ENCODE measurements at places on chromosomes 1 and 21. TPM values are rescaled to one million over a fixed set of nuclear protein-coding genes. Genes with fewer than 3 reads are reported as not detected.

The LCE6A gene
- total RNA-seq: not detected

The FMO4 gene
- total RNA-seq: 14.6 TPM

The CELA3B gene
- total RNA-seq: 3.5 TPM

The KIF2C gene
- total RNA-seq: 2.7 TPM

The GJA8 gene
- not detected for total RNA-seq

The AK5 gene
- total RNA-seq: 0.51 TPM

The CD2 gene
- total RNA-seq: 7.7 TPM

The ST6GALNAC5 gene
- 1.3 TPM for total RNA-seq

The PFDN2 gene
- total RNA-seq: 40.2 TPM

The PPOX gene
- 21.9 TPM for total RNA-seq

The FCGR2B gene
- total RNA-seq: 5.1 TPM

The BCAR3 gene
- total RNA-seq: 73.7 TPM

The SHISAL2A gene
- 0.72 TPM for total RNA-seq

The ANGPTL7 gene
- 1.8 TPM for total RNA-seq

The LORICRIN gene
- not detected for total RNA-seq

The SLC9C2 gene
- total RNA-seq: not detected

The S100A9 gene
- total RNA-seq: 75.0 TPM

The SFT2D2 gene
- 70.6 TPM for total RNA-seq

- no peak for DNase-seq
Measured at GRCh38 chr1:147676311-147677085, 6.2 kb upstream of the ACP6 start.

- DNase-seq: peak; percentile 19
Measured at GRCh38 chr1:178727014-178727895, 2.2 kb downstream of the RALGPS2 start.

DNA sequence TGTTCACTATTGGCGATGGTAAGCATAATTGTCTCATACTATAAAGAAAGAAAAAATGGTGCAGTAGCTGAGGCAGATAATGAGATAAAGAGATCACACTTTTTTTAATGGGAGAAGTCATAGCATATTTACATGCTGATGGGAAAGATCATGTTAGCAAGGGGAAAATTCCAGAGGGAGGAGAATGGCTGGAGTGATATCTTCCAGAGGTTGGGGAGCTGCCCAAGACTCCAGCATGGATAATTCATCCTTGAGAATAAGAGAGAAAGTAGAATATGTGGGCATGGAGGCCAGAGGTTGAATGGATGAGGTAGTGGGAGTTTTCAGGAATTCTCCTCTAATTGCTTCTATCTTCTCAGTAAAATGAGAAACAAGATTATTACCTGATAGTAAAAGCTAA, 45.8 kb upstream of the RGS1 start:
- no peak for DNase-seq

DNA sequence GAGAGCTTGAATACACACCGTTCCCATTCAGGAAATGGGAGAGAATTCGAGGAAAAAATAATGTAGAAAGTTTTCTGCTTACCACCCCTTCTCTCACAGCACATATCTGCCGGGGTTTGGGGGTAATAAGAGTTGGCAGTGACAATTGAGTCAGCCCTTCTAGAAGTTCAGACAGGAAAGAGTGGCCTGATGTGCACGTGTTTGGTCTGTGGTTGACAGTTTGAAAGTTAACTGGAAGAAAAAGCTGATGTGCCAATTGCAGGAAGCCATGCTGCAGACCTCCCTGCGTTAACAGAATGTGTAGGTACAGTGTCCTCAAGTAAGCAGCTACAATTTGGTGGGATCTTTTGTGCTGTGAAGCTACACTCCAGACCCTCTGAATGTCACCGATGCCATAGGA, 50.9 kb downstream of the DHX9 start:
- no peak for DNase-seq

GRCh38 chr1:68409426-68409825, 40.3 kb downstream of the RPE65 start:
- no peak for DNase-seq

GRCh38 chr21:42291751-42292562, 23.3 kb downstream of the TFF3 start:
- no peak for DNase-seq

GRCh38 chr1:53735681-53736080, 3.3 kb downstream of the GLIS1 start:
- no peak for DNase-seq

DNA sequence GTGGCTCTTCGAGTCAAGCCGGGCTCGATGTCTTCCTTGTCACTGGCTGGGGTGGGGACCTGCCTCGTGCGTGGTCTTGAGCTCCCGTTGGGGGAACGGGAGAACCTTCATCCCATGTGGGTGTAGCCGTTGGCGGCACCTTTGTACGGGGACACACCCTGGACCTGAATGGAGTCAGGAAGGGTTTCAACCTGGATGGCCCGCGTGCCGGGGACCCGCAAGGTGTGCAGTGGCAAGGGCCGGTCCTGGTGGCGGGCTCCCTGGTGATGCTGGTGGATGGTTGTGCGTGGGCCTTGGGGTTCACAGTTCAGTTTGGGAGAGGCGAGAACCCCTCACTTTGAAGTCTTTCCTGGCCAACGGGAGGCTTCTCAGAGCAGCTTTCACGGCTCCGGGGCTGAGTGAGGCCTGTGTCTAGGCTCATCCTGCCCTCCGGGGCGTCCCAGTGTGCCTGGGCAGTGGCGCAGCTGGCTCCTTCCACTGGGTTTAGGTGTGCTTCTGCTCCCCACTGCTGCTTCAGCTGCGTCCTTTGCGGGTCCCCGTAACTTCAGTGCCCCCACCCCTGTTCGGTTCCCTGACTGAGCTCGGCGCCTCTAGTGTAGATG, 11.4 kb downstream of the SKI start:
- DNase-seq: no peak

- DNase-seq: no peak
Measured at GRCh38 chr1:34009340-34009985, 145.6 kb downstream of the HMGB4 start.

GRCh38 chr1:113931451-113931851, 2.3 kb downstream of the HIPK1 start:
- DNase-seq: no peak

DNA sequence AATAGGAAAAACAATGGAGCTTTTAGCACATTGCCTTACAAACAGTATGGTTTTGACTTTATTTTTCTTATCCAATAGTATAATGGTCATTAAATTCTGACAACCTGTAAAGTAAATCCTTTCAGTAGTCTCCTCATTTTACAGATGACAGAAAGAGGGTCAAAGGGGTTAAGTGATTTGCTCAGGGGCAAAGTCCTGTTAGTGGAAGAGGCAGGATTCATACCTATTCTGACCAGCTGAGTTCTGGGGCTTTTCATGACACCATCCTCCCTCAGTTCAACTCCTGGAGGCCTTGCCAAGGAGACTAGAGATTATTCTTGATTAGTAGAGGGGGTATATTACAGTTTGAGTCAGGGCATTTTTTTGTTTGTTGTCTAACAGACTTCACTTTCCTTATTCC, 278.7 kb upstream of the DUSP10 start:
- no peak for DNase-seq

DNA sequence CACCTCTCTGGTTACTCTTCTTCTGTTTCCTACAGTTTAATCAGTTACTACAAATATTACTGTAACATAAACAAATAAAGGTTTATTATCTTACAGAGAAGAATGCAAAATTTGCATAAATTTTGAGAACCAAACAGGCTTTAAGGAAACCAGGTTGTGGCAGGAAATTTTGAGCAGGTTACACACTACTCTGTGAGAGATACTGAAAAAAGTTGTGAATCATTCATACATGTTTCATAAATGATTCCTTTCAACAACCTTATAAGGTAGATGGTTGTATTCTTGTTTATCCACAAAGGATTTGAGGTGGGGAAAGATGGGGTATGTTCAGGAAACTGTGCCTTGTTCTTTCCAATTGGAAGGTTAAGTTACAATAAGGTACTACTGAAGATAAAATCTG, 58.6 kb downstream of the MAST2 start:
- no peak for DNase-seq

DNA sequence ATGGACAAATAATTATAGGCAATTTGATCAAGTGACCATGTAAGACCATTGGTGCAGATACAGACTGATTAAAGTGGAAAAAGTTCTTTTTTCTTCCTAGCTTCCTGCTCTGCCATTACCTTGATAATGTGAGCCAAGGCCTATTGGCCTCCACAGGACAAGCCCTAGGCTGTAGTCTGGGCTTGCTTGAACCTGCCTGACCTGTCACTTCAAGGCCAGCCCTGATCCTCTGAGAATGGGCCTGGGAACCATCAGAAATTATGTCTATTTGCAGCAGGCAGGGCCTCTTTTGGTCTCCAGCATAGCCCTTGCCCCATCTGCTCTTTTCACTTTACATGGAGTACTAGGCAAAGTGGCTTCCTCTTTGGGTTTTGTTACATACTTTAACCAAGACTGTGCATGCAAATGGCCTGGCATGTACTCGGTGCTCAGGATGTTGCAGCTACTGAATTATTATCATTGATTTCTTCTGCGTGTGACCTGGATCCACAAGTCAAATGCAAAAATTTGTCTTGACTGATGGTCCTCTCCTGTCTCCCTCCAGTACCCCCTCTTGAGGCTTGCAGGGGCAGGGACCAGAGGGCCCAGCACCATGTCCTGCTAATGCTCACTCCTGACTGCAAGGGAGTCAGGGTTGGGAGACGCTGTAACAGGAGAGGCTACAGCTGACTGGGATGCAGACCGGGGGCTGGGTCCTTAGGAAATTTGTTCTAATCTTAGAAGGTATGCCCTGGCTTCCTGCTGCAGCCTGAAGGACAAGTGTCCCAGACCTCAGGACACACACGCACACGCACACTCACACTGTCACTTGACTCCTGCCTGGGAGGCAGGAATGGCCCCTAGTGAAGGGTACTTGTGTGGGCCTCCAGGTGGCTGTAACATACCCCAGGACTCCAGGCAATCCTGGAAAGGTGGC, 39.4 kb downstream of the RCSD1 start:
- DNase-seq: no peak

- peak; percentile 31 for DNase-seq
Measured at GRCh38 chr1:213327017-213327667, 276.1 kb downstream of the RPS6KC1 start.

GRCh38 chr1:153403421-153404085, 12.7 kb upstream of the S100A8 start:
- DNase-seq: no peak

DNA sequence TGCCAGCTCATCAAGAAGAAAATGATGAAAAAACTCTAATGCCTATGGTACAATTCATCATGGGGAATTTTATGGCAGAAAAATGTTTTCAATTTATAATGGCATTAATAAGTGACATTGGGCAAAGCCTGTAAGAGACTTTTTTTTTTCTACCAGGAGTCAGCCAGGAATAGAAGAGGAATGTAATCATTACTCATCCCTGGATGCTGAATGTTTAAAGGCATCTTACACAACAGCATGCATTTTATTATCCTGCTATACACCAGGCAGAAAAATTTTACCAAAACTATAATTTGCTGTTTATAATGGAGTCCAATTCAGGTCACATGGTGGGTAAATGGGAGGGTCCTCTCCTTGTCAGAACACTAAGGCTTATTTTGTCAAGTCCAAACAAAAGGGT, 189.9 kb upstream of the BEND5 start:
- no peak for DNase-seq

DNA sequence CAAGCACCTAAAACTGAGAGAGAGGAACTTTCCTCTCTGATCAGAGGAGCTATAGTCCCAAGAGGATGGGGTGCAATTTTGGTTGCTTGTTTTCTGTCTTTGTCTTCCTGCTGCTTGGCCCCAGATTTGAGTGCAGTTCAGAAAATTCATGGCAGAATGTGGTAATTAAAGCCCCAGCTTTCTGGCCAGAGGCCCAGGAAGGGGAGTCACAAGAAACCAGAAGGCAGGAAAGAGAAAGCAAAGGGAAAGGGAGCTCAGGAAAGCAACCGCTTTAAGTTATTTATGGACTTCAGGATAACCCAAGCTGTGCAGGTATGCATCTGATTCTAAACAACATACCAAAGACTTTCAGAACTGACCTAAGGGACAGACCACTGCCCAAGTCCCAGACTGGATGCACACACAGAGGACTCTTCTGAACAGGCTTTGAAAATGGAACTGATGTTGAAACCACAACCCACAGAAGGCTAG, 88.8 kb downstream of the ST3GAL3 start:
- DNase-seq: no peak

- no peak for DNase-seq
Measured at GRCh38 chr1:197384471-197384870, 116.4 kb downstream of the CRB1 start.

DNA sequence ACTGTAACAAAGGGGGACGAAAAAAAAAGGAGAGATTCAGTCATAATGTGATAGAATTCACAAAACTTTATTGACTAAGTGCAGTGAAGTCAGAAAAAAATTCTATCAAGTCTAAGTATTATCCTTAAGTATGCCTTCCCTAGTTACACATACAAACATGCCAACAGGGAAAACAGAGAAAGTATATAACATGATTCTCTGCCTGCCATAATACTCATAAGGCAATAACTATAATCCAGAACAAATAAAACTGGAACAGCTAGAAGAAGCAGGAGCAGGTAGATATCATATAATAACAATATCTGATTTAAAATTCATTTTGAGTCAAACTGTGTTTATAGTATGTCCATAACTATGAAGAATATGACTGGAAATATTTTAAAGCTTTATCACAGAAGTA, 184.3 kb downstream of the FAF1 start:
- DNase-seq: no peak

DNA sequence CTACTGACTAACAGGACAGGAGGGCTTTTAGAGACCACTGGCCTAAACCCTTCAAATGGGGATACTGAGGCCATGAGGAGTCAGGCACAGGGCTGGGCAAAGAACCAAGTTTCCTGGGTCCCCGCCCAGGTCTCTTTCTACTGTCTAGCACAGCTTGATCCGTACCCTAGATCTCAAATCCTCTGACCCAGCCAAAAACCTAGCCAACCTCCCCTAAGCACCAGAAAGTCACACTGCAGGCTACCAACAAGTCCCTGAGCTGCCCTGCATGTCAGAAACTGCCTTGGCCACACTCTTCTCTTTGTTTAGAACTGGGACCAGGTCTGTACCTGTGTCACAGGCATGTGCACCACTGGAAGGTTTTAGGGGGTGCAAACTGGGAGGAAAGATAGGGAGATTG, 33.6 kb downstream of the AHDC1 start:
- DNase-seq: no peak

DNA sequence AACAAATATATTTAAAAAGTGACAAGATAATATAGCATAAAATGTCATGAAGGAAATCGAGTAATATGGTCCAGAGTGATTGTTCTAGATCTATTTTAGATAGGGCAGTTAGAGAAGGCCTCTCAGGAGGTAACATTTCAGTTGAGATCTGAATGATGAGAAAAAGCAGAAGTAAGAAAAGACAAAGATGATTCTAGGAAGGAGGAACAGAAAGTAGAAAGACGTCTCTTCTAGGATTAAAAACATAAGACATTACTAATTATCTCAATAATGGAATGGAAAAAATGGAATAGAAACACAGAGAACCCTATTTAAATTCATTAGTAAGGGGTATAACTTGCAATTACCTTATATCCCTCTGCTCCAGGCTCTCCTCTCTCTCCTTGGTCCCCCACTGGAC, 130.0 kb upstream of the ZNHIT6 start:
- no peak for DNase-seq

DNA sequence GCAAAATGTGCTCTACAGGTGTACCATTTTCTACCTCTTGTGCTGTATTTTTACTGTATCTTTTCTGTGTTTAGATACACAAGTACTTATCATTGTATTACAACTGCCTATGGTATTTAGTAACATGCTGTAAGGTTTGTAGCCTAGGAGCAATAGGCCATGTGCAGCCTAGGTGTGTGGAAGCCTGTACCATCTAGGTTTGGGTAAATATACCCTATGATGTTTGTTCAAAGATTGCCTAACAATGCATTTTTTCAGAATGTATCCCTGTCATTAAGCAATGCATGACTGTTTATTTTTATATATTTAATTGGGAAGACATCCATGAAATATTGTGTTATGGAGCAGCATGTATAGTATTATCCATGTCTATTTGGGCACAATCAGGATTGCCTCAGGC, 11.0 kb downstream of the ETV3L start:
- DNase-seq: no peak
